ENCODE measurements at places on chromosomes 7 and 10.
A peak's percentile ranks its signal among the peaks of the same experiment; 100 is the strongest.

GRCh38 chr7:50812841-50813475 is 30.3 kb upstream of the GRB10 start:
- DNase-seq = peak; percentile 61

DNA sequence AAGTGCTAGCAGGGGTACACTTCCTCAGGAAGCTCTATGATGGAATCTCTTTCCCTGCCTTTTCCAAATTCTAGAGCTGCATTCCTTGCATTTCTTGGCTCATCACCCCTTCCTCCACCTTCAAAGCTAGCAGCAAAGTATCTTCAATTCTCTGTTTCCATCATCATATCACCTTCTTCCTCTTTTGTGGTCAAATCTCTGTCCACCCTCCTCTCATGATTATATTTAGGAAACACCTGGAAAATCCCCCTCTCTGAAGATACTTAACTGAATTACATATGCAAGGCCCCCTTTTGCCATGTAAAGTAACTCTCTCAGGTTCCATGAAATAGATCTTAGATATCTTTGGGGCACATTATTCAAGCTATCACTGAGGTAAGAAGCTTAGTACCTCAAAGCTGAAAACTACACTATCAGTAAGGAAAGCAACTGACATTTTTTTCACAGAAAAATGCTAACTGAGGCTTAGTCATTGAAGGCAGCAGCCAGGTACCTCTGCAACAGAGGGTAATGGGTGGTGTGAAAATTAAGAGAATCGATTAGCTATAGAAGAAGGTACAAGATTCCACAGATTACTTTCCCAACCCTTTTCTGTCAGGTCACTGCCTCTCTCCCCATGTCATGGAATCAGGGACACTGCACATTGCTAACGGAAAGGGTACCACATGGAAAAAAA is 197.3 kb downstream of the MACC1 start:
- DNase-seq = no peak

GRCh38 chr7:22931011-22931410 is 82.9 kb downstream of the HYCC1 start:
- no peak for DNase-seq

GRCh38 chr10:88455831-88456230 is 127.3 kb downstream of the RNLS start:
- DNase-seq = no peak

GRCh38 chr7:151813997-151814396 is 62.9 kb downstream of the PRKAG2 start:
- DNase-seq = no peak

GRCh38 chr10:88037623-88038022 is 174.2 kb downstream of the PTEN start:
- DNase-seq = no peak

GRCh38 chr7:33744293-33745075 is 160.9 kb upstream of the BMPER start:
- peak; percentile 81 for DNase-seq

GRCh38 chr10:46557319-46558121 is 1.1 kb upstream of the GPRIN2 start:
- DNase-seq = peak; percentile 82

DNA sequence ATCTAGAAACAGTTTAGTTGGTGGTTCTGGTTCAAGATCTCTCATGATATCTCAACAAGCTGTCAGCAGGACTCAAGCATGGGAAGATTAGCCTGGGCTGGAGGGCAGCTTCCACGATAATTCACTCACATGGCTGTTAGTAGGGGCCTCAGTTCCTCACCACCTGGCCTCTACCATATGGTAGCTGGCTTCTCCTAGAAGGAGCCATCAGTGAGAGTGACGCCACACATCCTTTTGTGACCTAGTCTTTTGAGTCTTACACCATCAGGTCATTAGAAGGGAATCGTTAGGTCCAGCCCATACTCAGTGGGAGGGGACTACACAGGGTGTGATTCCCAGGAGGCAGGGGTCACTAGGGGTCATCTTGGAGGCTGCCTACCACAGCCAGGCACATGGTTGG is 239.3 kb upstream of the PLPP4 start:
- no peak for DNase-seq

DNA sequence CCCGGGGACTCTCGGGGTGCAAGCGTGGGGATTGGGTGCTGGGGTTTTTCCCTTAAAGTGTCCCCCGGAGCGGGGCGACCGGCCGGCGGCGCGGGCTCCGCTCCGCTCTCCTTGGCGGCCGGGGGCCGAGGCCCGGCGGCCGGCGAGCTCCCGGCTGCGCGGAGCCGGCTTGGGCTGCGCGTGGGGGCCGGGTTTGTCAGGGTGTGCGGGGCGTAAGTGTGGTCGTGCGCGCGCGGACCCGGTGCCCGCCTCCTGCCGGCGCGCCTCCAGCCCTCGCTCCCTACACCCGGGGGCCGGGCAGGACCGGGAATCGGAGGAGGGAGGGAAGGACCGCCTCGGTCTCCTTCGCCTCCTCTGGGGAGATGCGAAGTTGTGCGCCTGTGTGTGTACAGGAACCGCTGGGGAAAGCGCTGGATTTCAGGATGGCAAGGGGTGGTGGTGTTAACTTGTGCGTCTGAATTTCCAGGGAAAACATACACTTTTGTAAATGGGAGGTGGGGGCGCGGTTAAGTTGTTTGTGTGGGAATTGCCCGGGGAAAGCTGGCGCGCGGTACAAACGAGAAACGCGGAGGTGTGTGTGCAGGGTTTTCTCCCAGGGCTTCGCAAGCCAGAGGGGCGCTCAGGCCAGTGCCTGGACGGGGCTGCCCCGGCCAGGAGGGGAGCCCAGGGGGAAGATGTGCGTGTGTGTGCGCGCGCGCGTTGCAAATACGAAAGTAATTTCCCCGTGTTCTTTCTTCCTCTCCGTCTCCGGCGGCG is 737 bp downstream of the ZMIZ1 start:
- DNase-seq = peak; percentile 69

GRCh38 chr7:18597754-18598153 is 102.2 kb downstream of the HDAC9 start:
- DNase-seq = no peak

GRCh38 chr7:49775065-49775948 is 1.9 kb downstream of the VWC2 start:
- peak; percentile 73 for DNase-seq

GRCh38 chr10:124647421-124648130 is 96.6 kb downstream of the FAM53B start:
- DNase-seq = peak; percentile 75

GRCh38 chr7:3280445-3280844 is 20.6 kb upstream of the SDK1 start:
- DNase-seq = no peak

GRCh38 chr7:137480401-137480800 is 136.9 kb upstream of the PTN start:
- DNase-seq = no peak

- DNase-seq = no peak
Measured at GRCh38 chr10:2974503-2975207, 92.7 kb upstream of the PFKP start.

DNA sequence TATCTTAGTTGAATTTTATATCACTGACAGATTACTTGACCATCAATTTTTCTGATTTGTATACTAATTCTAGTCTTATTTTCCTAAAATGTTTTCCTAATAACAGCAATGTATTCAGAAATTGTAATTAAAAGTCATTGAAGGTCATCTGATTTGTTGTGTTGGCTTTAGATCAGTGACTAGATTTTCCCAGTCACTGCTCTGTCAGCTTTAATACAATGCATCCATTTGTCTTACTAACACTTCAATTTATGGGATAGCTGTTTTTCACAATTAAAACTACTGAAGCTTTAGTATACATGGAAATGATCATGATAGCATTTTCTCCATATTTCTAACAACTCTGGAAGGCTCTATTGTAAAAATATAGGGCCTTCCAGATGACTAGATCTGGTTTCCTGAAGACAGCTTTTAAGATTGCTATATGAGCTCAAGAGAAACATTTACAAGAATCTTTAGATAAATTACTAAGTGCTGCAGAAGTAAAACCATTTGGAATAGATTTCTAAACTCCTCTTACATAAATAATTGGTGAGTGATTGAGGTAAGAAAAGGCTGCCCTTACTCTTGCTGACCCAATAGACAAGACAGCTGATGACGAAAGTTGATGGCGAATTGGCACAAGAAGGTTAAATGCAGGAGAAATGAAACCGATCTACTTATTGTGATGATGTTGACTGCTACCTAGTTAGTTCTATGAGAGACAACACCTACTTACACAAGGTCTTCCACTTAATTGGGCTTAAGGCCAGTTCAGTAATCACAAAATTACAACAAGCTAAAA is 74.1 kb downstream of the LRRTM3 start:
- no peak for DNase-seq

GRCh38 chr7:50312250-50313162 is 8.0 kb downstream of the IKZF1 start:
- DNase-seq = no peak

DNA sequence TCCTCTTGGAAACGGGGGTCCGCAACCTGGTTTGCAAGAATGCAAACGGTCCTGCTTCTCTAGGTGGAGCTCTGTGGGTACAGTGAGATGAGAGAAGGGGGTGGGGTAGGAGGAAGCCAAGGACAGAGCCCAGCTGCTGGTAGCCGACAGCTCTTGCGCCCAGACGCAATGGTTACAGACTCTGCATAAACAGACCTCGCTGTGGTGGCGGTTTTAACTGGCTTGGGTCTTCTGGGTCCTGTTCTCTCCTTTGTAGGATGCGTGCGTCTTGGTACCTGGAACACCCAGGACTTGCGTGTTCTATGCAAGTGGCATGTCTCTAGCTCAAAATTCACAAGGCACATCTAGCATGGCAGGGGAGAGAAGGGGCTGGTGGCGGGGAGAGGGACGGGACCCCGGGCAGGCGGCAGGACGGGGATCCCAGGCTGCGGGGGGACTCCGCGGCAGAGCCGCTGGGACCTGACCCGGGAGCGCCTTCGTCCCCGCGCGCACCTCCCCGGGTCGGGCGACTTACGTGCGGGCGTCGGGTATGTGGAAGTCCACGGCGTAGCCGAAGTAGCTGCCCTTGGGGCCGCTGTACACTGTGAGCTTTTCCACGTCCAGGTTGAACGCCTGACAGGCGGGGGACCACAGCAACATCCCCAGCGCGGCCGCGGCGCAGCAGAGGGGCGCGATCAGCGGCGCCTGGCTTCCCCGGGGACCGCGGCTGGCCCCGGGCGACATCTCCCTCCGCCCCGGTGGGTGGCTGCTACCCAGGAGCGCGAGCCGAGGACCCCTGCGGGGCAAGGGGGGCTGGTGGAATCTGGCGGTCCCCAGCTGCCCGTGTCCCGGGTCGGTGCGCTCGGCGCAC is 448 bp downstream of the ITGA8 start:
- no peak for DNase-seq

GRCh38 chr7:41998041-41998440 is 239.0 kb downstream of the GLI3 start:
- DNase-seq = no peak

DNA sequence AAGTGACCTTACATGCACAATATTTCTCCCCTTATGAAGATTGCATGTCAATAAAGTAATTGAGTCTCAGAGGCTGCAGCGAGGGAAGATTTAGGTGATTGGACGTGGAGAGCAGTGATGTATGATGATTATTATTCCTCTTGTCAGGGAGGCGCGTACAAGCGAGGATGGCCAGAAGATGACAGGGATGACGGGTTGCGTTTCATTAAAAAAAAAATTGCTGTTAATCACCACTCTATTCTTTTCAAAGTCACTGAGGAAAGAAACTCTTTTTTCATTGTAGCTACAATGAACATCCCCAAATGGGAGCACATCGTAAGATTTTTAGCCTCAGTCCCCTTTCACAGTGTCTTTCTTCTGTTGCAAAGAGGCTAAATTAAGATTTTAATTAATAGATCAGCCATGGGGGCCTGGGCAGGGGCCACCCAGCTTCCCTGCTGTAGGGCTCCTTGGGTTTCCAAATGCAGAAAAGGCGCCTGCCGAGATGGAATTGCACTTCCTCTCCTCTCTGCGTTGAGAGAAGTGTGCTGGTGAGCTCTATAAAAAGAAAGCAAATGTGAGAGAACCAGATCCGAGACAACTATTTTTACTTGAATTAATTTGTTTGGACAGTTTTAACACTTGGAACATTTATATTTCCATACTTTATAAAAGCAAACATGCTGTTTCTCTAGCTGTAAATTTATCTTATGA is 998.1 kb downstream of the LRMDA start:
- DNase-seq = no peak

DNA sequence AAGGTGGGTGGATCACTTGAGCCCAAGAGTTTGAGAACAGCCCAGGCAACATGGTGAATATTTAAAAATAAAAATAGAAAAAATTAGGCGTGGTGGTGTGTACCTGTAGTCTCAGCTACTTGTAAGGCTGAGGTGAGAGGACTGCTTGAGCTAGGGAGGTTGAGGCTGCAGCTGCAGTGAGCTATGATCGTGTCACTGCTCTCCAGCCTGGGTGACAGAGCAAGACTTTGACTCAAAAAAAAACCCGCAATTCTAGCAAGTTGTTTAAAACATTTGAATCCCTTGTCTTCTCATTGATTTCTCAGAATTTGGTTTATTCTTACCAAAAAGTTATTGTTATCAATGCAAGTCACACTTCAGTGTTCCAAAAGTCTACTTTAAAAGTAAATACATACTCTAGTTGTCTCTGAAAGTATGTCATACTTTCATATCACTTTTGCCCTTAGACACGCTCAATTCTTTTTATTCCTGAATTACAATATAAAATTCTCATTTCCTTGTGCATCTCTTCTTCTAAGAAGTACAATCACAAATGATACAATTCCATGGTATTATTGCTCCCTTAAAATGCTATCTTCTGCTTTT is 6.3 kb downstream of the EPC1 start:
- DNase-seq = no peak

GRCh38 chr10:47383261-47384147 is 589 bp downstream of the ZNF488 start:
- peak; percentile 95 for DNase-seq

DNA sequence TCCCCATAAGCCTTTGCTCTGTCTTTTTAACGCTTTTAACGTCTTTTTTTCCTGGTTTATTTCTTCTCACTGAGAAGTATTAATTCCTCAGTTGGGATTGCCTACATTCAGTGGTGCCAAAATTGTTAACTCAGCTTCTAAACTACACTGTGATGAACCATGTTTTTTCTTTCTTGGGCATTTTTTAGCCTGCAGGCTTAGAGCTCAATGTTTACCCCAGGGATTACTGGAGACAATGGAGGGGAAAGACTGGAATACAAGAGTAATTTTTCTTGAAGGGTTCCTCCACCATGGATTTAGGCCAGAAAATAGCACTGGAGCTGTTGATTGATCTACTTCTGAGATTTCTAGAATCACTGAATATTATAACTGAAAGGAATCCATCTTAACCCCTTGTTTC is 19.8 kb downstream of the STAMBPL1 start:
- no peak for DNase-seq

DNA sequence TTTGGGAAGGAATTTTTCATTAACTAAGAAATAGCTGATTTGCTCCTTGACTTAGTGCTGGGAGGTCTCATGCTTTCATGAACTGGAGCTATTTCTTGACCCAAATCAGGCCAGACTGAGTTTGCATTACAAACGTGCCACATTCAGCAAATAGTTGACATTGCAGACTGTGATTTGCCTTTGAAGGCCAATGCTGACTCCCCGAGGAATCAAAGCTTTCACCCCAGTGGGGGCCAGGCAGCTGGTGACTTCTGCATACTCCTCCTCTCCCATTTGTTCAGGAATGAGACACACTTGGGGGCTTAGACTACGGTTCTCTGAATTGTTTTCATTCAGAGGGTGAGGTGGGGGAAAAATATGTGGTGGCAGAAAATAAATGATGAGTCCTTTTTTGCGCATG is 111.0 kb upstream of the JAZF1 start:
- DNase-seq = no peak

- DNase-seq = no peak
Measured at GRCh38 chr10:4533621-4534020, 292.4 kb upstream of the AKR1E2 start.

- DNase-seq = no peak
Measured at GRCh38 chr7:132430861-132431822, 145.1 kb downstream of the PLXNA4 start.
